Right cardiac atrium (tissue), 5 donors: ENCODE measurements at places on chromosomes 7 and 10. TPM values are rescaled to one million over a fixed set of nuclear protein-coding genes. Genes with fewer than 3 reads are reported as not detected.

The NKX6-2 gene
- not detected for total RNA-seq

The AOC1 gene
- not detected for total RNA-seq

DNA sequence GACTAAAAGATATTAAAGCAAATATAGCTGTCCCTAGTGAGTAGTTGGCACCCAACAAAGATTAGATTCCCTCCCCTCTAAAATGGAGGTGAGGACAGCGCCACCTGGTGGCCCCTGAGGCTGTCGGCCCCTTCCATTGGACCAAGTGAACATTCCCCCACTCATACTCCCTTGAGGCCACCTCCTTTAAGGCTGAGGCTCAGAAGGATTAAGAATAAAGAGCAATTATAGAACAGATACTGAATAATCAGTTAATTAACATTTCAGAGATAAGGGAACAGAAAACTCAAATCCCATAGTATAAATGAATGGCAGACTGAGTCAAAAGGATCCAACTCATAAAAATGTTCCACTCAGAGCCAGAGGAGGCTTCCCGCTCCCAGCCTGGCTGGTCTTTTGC is 130.4 kb upstream of the GHITM start:
- peak; percentile 40 for DNase-seq

GRCh38 chr10:127921075-127921752 is 14.3 kb downstream of the PTPRE start:
- no peak for DNase-seq

DNA sequence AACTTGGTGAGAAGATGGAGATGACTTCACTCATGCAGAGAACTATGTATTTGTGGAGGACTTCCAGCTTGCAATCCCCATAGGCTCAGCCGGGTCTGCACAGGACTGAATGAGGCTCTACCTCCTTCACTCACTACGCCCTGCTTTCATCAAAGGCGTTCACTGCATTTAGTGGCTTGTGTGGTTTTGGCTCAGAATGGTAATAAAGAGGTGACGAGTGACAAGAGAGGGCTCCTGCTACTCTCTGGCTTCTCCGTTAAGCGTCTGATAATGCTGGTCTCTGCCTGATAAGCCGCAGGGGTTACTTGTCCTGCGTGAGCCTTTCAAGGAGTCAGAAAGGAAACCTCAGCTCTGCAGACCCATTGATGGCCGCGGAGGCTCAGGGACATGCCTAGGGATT is 343.4 kb downstream of the PRPF18 start:
- DNase-seq: no peak

The LIPM gene
- not detected for total RNA-seq

DNA sequence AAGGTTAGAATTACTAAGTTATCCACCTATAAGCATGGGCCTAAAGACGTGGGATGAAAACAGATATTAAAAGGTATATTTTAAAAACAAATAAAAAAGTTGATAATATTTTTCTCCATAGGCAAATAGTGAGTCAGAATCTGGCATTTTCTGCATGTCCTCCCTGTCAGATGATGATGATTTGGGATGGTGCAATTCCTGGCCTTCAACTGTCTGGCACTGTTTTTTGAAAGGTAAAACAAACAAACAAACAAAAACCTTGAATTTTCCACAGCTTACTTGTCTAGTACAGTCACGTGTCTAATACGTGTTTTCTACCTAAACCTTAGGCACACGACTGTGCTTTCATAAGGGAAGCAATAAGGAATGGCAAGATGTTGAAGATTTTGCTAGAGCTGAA is 17.4 kb downstream of the HBP1 start:
- DNase-seq: no peak

- peak; percentile 47 for DNase-seq
Observed at GRCh38 chr10:79407423-79407796, 38.0 kb downstream of the ZCCHC24 start.

DNA sequence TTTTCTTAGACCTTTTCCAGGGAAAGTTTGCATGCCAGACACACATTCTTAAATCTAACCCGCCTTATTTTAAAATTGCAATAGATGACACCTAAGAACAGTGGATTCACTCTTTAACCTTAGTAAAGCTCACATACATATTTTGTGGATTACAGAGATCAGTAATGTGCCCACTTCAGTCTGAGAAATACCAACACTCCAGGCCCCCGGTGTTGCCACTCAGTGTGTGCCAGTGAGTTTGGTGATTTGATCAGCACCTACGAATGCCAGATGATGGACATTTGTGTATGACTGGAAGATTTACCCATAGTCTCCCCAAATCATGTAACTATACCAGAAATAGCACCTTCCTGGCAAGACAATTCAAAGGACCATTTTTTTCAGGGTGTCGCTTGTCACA is 2.6 kb downstream of the LRRN3 start:
- no peak for DNase-seq

DNA sequence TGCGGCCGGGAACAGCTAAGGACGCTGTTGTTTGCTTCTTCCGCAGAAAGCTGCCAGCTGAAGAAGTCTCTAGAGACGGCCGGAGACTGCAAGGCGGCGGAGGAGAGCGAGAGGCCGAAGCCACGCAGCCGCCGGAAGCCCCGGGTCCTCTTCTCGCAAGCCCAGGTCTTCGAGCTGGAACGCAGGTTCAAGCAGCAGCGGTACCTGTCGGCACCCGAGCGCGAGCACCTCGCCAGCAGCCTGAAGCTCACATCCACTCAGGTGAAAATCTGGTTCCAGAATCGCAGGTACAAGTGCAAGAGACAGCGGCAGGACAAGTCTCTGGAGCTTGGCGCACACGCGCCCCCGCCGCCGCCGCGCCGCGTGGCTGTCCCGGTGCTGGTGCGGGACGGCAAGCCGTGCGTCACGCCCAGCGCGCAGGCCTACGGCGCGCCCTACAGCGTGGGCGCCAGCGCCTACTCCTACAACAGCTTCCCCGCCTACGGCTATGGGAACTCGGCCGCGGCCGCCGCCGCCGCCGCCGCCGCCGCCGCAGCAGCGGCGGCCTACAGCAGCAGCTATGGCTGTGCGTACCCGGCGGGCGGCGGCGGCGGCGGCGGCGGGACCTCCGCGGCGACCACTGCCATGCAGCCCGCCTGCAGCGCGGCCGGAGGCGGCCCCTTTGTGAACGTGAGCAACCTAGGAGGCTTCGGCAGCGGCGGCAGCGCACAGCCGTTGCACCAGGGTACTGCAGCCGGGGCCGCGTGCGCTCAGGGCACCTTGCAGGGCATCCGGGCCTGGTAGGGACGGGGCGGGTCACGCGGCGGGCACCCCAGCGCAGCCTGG is 2.4 kb downstream of the NKX2-3 start:
- no peak for DNase-seq

The FGFBP3 gene
- 0.71 TPM for total RNA-seq

DNA sequence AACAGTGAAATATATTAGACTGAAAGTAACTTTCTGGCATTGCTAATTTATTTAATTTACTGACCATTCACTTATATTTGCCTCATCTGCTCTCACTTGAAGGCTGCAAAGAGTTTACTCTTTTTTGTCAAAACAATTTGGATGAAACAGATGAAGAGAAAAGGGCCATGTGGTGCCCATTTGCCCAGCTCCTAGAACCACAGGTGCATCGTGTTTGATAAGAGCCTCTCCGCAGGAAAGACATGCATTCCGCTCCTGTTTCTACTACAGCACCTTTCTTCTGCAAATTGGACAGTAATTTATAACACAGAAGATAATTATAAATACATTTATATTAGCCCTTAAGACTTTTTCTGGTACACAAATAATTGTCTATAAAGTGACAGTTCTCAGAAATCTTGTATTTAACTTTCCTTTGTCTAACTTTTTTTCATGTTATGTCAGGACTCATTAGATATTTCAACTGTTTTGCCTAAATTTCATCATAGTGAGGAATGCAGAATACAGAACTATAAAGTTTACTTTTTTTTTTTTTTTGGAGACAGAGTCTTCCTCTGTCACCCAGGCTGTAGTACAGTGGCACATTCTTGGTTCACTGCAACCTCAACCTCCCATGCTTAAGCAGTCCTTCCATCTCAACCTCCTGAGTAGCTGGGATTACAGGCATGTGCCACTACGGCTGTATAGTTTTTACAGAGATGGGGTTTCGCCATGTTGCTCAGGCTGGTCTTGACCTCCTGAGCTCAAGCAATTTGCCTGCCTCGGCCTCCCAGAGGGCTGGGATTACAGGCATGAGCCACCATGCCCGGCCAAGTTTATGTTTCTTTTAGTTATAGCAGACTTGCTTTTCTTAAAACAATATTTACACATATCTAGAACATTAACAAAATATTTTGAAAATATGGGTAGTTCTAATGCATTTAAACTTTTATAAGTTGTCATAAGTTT is 869 bp downstream of the LAMB4 start:
- no peak for DNase-seq

- no peak for DNase-seq
Observed at GRCh38 chr10:58741673-58742072, 229.0 kb downstream of the BICC1 start.
